ENCODE measurements at places on chromosomes 3 and 15. TPM values are rescaled to one million over a fixed set of nuclear protein-coding genes. Genes with fewer than 3 reads are reported as not detected.

DNA sequence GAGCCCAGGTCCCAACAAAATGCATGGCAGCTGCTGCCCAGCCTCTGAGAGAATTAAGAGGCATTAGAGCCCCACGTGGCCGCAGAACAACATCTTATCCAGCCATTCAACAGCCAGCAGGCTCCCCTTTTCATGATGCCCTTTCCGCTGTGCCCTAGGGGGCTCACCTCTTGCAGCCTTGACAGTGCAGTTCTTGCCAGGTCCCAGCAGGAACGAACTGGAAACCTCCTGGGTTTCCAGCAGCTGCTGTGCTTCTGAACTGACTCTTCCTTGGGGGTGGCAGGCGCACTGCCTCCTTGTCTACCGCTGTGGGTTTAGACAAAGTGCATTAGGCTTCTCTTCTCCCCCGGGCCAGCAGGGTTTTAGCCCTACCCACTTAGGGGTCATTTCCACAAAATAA, 85.2 kb downstream of the FAM174B start:
- no peak for DNase-seq

GRCh38 chr3:64058566-64058965, 35.3 kb upstream of the PSMD6 start:
- no peak for DNase-seq

- no peak for DNase-seq
Measured at GRCh38 chr3:107925851-107926250, 165.0 kb downstream of the CD47 start.

GRCh38 chr15:97502038-97502437, 458.5 kb upstream of the ARRDC4 start:
- DNase-seq: no peak

GRCh38 chr3:122533931-122534334, 19.2 kb upstream of the KPNA1 start:
- no peak for DNase-seq

DNA sequence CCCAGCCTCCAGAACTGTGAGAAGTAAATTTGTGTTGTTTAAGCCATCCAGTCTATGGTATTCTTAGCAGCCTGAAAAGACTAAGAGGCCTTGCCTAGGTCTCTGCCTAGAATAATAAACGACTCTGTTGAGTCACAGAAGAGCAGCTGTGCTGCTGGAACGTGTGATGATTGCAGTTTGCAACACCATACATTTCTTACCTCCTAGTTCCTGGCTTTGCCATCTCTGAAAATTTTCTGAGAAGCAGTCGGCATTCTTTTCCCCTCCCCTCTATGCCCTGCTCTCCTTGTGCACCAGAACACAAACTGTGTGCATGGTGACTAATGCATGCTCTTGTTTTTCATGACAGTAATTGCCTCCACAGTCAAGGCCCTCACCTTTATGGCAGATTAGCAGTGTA, 301.3 kb downstream of the IL20RB start:
- no peak for DNase-seq

GRCh38 chr3:45055032-45055410, 28.9 kb downstream of the CLEC3B start:
- no peak for DNase-seq

DNA sequence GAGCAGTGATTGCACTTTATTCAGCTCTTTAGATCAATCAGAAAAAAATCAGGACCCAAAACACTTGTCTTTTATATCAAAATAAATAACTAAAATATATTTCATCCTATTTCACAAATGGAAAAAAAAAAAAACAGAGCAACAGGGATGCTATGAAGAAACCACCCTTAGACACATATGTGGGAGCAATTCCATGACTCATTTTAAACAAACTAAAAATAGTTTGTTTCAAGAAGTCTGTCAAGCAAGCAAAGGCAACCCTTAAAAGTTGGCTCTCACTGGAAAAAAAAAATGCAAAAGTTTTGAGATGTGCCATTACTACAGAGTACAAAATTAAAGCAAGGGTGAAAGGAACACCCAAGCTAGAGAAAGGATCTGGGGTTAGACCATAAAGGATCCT, 5.7 kb downstream of the ATP13A3 start:
- no peak for DNase-seq

The MESP2 gene
- total RNA-seq: not detected

The TLR9 gene
- not detected for total RNA-seq

The KCNMB3 gene
- 1.9 TPM for total RNA-seq

The HDAC11 gene
- total RNA-seq: 6.6 TPM

The GPR149 gene
- not detected for total RNA-seq

The MGLL gene
- 0.11 TPM for total RNA-seq

The GXYLT2 gene
- total RNA-seq: 2.6 TPM

The APBA2 gene
- total RNA-seq: 12.2 TPM

The MCTP2 gene
- total RNA-seq: 1.3 TPM
